ENCODE measurements at places on chromosomes 7 and 10.
A peak's percentile ranks its signal among the peaks of the same experiment; 100 is the strongest.

GRCh38 chr7:159108491-159108890 lies 36.2 kb downstream of the VIPR2 start:
- DNase-seq: no peak

- no peak for DNase-seq
These were observed 154.1 kb upstream of the ZMIZ1 start for GRCh38 chr10:78914502-78915189.

GRCh38 chr7:12930534-12930933 lies 243.1 kb downstream of the ARL4A start:
- no peak for DNase-seq

- peak; percentile 59 for DNase-seq
These were observed 188.5 kb upstream of the AGR3 start for GRCh38 chr7:17070231-17070708.

DNA sequence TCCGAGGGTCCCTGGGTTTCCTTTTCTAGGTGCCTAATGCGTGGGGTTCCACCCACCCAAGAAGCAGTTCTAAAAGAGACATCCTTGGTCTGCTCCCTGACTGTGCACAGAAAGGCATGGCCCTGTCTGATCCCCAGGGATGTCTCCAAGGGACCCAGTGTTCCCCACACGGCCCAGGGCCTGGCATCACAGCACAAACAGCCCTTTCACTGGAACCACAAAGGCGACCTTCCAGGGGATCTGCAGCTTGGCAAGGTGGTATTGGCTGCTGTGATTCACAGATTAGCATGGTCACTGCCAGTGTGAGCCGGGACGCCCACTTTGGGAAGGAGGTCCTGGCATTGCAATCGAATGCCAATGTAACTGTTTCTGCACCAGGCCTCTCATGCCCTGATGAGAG lies 6.4 kb downstream of the KCNMA1 start:
- no peak for DNase-seq

GRCh38 chr10:75859141-75859540 lies 427.7 kb downstream of the LRMDA start:
- DNase-seq: no peak

DNA sequence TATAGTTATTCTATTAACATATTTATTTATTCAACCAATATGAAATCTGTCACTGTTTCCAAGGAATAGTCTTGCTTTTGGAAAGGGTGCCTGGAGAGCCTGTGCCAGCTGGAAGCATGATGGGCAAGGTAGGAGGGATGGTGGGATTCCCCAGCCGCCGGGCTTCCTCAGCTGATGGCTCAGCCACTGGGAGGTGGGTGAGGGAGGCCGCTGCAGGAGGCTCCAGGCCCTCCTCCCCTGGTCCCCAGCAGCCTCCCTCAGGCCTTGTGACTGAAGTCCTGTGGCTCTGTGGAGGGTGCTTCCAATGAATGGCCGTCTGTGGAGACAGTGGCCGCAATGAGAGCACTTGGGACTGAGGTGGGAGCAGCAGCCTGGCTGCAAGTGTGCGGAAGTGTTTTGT lies 27.0 kb downstream of the SPAG6 start:
- DNase-seq: no peak

DNA sequence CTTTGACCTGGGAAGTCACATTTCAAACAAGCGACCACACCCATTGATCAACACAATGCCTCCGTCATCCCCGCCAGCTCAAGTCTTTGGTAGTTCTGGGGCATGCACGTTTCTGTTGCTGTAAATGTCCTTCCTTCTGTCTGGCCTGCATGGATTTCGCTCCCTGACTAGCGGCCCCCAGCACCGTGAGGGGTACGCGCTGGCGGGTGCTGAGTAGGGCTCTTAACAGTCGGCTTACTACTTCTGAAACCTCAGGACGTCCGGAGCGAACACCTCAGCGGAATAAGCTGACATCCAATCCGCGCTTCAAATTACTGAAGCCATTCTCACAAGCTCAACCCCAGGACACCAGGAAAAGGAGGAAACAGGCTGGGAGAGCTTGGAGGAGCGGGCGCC lies 505 bp downstream of the NUDCD3 start:
- no peak for DNase-seq

DNA sequence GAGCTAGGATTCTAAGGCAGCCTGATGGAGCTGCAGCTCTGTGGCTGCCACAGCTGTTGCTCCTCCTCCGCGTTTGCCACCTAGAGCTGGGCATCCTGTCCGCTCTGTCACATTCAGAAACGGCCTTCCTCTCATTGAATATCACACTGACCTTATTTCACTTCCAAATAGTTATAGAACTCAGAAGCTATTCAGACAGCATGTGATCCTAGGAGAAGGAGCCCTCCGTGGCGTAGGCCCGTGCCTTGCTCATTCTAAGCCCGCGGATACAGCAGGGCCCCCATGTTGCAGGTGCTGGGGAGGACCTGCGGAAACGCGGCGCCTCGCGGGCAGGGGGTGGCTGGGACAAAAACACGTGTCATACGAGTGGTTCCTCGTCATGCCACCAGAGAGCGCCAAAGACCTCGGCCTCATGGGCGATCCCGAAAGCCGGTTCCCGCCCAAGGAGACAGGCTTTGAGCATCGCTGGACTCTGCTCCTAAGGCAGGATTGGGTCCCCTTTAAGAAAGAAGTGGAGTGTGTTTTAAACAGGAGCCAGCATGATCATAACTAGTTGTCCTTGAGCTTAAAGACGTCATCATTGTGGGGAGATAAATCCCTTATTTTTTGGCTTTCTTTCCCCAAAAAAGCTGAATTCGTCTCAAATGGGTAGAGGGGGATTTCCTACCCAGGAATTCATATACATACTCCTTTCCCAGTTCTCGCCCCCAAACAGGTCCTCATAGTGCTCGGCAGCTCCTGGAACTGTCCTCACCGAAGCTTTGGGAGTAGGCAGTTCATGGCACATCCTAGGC lies 17.9 kb upstream of the FIGNL1 start:
- peak; percentile 52 for DNase-seq

DNA sequence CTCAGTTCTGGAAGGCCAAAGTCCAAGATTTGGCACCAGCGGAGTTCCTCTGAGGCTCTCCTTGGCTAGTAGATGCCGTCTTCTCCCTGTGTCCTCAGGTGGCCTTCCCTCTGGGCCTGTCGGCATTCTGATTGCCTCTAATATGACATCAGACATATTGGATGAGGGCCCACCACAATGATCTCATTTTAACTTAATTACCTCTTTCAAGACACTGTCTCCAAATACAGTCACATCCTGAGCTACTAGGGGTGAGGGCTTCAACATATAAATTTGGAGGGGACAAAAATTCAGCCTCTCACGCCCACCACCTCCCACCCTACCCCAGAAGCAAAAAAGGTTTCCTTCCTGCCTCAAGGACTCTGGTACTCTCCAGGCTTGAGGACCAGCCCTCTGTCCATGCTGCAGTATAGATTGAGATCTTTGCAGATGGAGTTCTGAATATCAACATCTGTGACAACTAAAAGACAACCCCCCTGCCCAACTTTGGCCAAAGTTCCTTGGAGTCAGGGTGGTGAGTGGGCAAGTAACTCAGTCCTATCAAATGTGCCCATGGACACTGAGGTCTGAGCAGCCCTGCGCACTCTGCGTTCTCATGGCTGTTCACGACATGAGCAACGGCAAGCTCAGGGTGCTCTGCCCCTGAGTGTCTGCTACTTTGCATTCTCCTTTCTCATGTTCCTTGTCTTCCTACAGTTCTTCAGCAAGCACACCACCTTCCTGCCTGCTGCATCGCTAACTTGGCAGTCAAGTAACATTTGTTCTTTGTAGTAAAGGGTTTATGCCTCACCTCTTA lies 11.5 kb downstream of the TMEM176B start:
- DNase-seq: no peak

- DNase-seq: no peak
These were observed at the start of gene HABP2 for GRCh38 chr10:113552701-113553100. HABP2 (plus strand) TSS chr10:113553053; CDS start chr10:113553122, 69 bp downstream.

- DNase-seq: peak; percentile 44
These were observed 17.0 kb upstream of the NODAL start for GRCh38 chr10:70458329-70459060.

- DNase-seq: no peak
These were observed 338.3 kb downstream of the KCNMA1 start for GRCh38 chr10:77299320-77299719.

DNA sequence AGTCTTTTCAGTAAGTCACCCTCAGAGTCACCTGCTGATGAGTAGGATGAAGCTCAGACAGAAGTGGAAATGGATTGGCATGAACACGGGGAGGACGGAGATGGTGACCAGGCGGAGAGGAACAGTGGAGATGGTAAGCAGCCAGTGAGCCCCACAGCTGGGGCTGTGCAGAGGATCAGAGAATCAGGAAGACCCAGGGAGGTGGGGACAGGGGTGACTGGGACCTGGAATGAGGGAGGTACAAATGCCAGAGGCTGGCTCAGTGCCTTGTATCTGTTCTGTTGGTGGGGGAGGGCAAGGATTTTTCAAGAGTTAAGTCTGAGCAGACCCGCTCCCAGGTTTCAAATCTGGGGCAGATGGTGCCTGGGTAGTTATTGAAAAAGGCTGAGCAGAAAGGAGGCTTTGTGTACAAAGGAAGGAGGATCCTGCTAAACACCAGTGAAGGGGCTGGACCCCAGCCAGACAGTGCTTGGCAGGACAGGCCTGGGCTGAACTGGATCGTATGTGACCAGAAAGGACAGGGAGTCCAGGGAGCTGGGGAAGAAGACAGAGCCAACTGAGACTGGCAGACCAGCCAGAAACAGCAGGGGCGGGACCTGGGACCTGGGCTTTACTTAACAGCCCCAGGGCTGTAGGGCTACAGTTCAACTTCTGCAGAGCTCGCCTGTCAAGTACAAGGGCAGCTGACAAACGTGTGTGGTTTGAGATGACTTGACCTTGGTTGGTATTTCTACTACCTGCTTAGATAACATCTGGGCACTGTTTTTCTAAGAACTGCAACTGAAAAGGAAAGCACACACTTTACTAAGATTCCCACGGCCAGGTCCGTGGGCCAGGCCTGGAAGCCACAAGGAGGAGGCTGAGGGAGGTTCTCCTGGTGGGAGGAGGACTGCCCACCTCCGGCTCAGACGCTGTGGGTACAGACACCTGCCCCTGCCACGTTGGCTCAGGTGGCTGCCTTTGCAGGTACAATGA lies 13.2 kb upstream of the FRMPD2 start:
- no peak for DNase-seq

- DNase-seq: no peak
These were observed 144.5 kb downstream of the REEP3 start for GRCh38 chr10:63665670-63666134.

GRCh38 chr7:133040674-133041073 lies 41.2 kb downstream of the CHCHD3 start:
- DNase-seq: no peak

GRCh38 chr10:133144771-133145170 lies 15.2 kb upstream of the KNDC1 start:
- no peak for DNase-seq

DNA sequence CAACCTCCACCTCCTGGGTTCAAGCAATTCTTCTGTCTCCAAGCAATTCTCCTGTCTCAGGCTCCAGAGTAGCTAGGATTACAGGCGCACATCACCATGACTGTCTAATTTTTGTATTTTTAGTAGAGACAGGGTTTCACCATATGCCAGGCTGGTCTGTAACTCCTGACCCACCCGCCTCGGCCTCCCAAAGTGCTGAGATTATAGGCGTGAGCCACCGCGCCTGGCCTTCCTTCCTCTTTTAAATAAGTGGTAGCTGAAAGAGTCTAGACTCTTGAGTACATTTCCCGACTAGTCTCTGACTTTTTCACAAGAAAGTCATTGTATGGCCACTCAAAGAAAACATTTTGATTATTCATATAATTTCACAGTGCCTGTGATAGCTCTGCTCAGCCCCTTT lies 636.2 kb upstream of the ANKRD30A start:
- peak; percentile 25 for DNase-seq

GRCh38 chr10:86461963-86462804 lies 59.4 kb downstream of the WAPL start:
- DNase-seq: no peak

DNA sequence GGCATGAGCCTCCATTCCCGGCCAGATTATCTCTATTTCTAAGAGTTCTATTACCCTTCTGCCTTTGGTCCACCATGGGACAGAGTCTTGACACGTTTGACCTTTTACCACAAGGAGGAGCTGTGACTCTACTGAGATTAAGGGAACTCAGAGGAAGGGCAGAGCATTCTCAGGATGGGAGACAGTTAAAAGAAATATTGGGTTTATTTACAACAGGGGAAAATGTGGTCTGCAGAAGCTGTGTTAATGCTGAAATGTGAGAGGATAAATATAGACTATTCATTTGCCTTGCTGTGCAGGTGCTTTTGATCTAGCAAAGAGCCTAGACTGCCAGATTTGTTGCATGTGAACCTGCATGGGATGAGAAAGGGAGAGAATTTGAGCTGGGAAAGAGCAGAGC lies 45.8 kb upstream of the PRSS58 start:
- peak; percentile 37 for DNase-seq
